ENCODE measurements at places on chromosomes 11 and 22. TPM values are rescaled to one million over a fixed set of nuclear protein-coding genes. Genes with fewer than 3 reads are reported as not detected.

The FAT3 gene
- under 0.01 TPM for total RNA-seq

The TST gene
- 42.4 TPM for total RNA-seq

The NPAS4 gene
- not detected for total RNA-seq

The DEUP1 gene
- total RNA-seq = not detected

All from hair follicular keratinocyte (primary cell).